ENCODE measurements at places on chromosomes 3 and 15.

GRCh38 chr3:143573610-143574303 lies 274.5 kb downstream of the SLC9A9 start:
- DNase-seq = no peak

DNA sequence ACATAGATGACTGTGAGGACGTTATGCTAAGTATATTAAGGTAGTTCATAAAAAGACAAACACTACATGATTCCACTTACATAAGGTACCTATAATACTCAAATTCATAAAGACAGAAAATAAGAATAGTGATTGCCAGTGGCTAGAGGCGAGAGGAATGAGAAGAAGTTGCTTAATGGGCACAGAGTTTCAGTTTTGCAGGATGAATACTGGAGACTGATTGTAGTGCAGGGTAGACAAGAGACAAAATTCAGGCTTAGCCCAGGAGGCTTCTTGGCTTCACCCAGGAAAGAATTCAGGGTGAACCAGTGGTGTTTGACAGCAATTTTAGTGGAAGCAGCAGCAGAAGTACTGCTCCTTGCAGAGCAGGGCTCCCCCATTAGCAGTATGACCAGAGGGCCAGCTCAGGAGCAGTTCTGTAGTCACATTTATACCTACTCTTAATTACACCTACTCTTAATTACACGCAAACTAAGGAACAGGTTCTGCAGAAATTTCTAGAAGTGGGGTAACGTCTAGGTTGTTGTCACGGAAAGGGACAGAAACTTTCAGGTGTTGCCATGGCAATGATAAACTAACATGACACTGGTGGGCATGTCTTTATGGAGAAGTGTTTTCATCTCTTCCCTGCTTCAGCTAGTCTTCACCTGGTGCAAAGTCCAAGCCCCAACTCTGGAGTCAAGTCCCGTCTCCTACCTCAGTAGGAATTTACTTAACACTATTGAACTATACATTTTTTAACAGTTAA lies 55.2 kb downstream of the TBL1XR1 start:
- no peak for DNase-seq

DNA sequence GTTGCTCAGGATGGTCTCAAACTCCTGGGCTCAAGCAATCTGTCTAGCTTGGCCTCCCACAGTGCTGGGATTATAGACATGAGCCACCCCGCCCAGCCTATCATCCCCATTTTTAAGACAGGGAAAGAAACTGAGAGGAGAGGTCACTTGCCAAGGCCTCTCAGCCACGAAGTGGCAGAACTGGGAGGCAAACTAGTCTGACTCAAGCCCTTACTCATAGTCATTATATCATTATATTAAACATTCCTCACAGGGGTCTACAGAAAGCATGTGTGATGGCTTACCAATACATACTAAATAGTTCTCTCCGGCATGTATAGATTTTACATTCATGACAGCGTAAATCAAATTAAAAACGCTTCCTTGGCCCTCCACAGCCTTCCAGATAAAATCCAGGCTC lies 62.0 kb upstream of the ZBTB38 start:
- no peak for DNase-seq

- no peak for DNase-seq
Measured at GRCh38 chr3:137294839-137295238, 337.1 kb downstream of the IL20RB start.

DNA sequence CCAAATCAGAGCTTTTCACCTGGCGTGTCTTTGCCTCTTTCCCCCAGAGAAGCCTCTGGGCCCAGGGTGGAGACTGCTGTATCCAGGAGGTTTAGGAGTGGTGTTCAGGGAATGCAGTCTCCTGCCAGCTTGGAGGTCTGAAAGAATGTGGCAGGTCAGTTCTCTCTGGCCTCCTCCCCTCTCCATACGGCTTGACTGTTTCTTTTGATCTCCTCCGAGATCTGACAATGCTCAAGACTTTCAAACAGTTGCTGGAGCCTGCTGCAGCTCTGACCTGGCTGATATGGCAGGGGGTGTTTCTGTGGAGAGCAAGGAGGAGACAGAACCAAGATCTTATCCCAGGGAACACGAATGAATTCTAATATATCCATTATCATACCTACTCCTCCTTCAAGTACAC lies 24.7 kb upstream of the TM4SF4 start:
- DNase-seq = no peak

DNA sequence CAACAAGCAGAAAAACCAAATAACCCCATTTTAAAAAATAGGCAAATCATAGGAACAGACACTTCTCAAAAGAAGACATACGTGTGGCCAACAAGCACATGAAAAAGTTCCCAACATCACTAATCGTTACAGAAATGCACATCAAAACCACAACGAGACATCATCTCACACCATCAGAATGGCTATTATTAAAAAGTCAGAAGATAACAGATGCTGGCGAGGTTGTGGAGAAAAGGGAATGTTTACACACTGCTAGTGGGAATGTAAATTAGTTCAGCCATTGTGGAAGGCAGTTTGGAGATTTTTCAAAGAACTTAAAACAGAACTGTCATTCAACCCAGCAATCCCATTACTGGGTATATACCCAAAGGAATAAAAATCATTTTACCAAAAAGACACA lies 60.7 kb downstream of the ABI3BP start:
- DNase-seq = no peak

DNA sequence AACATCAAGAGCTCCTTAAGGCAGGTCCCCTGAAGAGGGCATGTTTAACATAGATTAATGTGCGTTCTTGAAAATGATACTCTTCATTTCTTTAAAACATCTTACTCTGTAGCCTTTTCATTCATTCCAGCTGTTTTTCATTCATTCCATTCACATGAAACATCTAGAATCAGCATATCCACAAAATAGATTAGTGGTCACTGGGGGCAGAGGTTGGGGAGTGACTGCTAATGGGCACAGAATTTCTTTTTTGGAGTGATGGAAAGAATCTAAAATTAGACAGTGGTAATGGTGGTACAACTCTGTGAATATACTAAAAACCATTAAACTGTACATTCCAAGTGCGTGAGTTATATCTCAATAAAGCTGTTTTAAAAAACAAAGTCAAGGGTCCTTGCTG lies 15.4 kb upstream of the CXCR6 start:
- DNase-seq = no peak

- DNase-seq = no peak
Measured at GRCh38 chr3:81793410-81793809, 32.0 kb upstream of the GBE1 start.

GRCh38 chr3:124974691-124975090 lies 40.1 kb upstream of the MUC13 start:
- DNase-seq = no peak

DNA sequence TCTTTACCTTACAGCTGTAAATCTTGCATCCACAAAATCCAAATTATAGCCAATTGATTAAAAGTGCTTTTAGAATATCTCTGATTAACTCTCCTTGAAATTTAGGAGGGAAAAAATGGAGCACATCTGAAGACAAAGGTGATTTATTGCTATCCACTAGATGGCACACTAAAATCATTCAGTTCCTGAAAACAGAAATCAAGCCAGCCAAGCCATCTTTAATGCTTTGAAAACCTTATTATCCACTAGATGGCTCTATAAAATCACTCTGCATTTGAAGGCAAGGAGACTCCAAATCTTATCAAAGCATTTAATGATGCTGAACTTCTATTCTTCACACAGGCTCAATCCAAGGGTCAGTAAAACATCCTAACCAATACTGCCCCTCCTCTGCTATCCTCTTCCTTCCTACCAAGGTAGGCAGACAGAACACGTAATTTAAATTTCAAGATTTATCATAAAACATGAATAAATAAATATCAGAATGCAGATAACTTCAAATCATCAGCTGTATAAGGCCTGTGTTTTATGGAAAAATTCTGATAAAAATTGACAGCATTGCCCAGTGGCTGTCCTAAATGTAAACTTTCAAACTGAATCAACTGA lies 48.4 kb downstream of the GOLIM4 start:
- DNase-seq = peak; percentile 81

Measured in DMS153 (cell line).